ENCODE measurements at places on chromosomes 13 and 19.

DNA sequence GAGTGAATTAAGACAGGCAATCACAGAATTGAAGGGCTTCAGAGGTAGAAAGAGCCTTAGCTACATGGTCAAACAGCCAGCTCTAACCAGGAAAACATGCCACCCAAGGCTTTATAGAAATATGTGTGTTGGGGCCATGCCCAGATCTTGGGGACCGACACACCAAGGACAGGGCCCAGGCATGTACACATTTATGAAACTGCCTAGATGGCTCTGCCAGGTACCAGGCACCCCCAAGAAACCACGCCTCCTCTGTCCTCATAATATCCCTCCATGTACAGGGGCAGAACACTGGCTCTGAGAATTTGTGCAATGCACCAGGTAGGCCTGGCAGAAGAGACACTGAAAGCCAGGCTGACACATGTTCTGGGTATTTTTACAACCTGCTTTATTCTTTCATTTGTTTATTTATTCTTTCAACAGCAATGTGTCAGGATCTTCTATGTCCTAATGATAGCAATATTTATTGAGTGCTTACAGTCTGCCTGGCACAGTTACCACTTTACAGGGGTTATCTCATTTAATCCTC is 137.9 kb upstream of the LSM14A start:
- DNase-seq, result no peak

- DNase-seq, result no peak
Observed at GRCh38 chr19:52943884-52944643, 18.6 kb downstream of the ZNF816 start.

- DNase-seq, result no peak
Observed at GRCh38 chr19:44050740-44051649, 841 bp upstream of the ZNF223 start.

DNA sequence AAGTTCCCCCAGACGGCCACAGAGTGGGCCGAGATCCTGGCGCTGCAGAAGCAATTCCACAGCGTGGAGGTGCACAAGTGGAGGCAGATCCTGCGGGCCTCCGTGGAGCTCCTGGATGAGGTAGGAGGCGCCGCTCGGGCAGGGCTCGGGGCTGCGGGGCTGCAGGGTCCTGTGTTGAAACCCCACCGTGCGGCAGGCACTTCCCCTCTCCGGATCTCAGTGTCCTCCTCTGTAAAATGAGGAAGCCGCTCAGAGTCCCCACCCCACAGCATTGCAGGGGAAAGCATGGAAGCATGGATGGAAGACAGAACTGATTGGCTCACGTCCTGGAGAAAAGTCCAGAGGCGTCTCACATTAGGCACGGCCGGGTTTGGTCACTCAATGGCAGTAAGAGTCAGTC is 6.8 kb upstream of the SCN1B start:
- DNase-seq, result no peak

GRCh38 chr19:44939668-44940067 is 2.4 kb upstream of the APOC4 start:
- no peak for DNase-seq

DNA sequence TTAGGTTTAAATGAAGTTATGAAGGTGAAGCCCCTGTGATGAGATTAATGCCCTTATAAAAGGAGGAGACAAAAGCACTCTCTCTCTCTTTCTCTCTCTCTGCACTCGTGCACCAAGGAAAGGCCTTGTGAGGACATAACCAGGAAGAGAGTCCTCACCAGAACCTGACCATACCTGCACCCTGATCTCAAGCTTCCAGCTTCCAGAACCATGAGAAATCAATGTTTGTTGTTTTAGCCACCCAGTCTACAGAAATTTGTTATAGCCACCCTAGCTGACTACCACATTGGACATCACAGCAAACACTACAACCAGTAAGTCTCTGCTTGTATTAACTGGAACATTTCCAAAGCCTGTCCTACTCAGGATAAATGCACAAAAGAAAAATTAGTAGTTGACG is 34.7 kb upstream of the WDFY2 start:
- no peak for DNase-seq

DNA sequence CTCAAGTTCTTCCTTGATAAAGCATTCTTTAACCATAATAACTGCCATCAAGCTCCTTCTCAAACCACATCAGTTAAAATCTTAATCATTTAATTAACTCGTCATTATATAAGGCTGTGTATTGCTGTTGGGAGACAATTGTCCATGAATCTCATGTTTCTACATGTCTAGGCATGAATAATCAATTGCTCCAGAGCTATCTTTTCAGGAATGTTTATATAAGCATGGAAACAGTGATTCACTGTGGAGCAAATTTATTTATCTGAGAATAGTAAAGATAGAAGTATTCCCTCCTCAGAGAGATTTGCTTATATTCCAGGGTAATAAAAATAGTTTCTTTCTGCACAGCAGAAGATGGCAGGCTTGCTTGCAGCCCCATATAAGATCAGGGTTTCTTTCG is 71.1 kb downstream of the CBY2 start:
- DNase-seq, result no peak

DNA sequence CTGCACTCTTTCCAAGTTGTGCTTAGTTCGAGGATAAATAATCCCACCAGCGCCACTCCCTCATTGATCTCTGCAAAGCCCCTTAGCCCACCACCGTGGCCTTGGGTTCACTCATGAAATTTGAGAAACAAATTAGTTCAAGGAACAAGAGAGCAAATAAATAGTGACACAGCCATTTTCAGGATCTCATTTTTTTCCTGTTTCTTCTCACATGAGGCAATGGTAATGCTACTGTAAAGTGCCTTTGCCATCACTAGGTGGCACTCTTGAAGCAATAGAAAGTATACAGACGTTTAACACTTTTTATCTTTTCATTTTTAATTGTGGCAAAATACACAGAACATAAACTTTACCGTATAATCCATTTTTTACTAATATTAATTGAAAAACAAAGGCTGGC is 76.8 kb upstream of the ZNF835 start:
- DNase-seq, result no peak

GRCh38 chr13:74891610-74892009 is 590.4 kb downstream of the TBC1D4 start:
- DNase-seq, result no peak

- no peak for DNase-seq
Observed at GRCh38 chr19:4302243-4302640, at the start of gene TMIGD2. Gene TMIGD2 (minus strand): TSS chr19:4302389. CDS start chr19:4302385, 4 bp downstream.

GRCh38 chr13:75813323-75813722 is 177.2 kb downstream of the LMO7 start:
- no peak for DNase-seq

DNA sequence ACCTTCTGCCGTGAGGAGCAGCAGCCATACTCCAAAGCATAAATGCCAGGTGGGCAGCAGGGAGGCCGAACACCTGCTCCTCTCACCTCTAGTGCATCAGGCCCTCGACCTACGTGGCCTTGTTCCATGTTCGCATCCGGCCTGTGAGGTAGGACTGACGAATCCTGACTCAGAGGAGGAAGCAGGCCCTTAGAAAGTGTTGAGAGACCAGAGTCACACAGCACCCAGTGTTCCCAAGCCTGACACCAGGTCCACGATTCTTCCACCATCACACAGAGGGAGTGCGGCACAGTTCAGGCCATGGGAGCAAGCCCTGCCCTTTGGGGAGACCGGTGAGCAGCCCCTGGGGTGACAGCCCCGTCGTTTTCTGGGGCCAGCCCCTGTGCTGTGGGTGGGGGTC is 14.7 kb downstream of the ATP12A start:
- no peak for DNase-seq

- DNase-seq, result no peak
Observed at GRCh38 chr13:73000027-73000674, 58.7 kb upstream of the KLF5 start.

- peak; percentile 90 for DNase-seq
Observed at GRCh38 chr19:34274827-34275625, 20.7 kb downstream of the GARRE1 start.

- no peak for DNase-seq
Observed at GRCh38 chr13:35996360-35996759, 134.8 kb downstream of the DCLK1 start.

GRCh38 chr13:39148513-39148961 is 110.3 kb downstream of the NHLRC3 start:
- DNase-seq, result peak; percentile 94

GRCh38 chr19:49679771-49680413 is 2.8 kb downstream of the PRMT1 start:
- DNase-seq, result no peak

GRCh38 chr13:100735494-100735893 is 60.9 kb upstream of the TMTC4 start:
- DNase-seq, result no peak

DNA sequence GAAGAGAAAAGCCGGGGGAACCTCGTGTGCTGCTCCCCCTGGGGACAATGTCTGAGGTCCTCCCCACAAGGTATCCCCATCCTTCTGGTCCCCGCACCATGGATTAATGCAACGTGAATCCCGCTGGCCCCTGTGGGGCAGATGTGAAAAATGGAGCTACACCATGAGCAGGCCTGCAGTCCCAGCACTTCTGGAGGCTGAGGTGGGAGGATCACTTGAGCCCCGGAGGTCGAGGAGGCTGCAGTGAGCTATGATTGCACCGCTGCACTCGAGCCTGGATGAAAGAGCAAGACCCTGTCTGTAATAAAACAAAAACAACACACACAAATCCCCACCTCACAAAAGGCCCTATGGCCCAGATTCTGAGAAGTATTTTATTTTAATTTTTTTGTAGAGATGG is 1.2 kb upstream of the CFD start:
- no peak for DNase-seq

DNA sequence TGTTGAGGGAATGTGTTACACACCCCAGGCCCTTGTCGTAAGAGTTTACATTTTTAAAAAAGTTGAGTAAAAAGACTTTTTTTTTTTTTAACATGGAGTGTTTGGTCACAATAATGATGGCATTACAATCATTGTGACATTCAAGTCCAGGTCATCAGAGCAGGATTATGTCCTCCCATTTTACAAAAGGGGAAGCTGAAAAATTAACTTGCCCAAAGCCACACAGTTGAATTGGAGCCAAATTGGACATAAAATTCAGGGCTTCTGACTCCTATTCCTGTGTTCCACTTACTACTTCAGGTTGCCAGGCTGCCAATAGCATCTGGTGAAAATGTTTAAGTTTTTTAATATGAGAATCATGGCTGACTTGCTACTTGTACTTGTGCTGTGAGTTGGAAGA is 49.3 kb downstream of the DLEU7 start:
- no peak for DNase-seq

DNA sequence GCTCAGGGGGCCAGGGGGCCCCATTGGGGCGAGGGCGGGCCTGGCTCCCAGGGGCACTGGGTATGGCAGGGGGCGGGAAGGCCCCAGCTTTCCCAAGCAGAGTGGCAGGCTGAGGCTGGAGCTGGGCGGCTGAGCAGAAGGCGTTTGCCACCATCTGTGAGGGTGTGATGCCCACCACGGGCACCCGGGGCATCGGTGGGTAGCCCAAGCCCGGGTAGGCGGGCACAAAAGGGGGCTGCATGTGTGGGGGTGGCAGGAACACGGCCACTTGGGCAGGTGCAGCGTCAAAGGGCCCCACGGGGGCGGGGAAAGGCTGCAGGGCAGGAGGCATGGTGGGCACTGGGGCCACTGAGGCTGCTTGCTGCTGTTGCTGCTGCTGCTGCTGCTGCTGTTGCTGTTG is 22.8 kb downstream of the NUMBL start:
- DNase-seq, result no peak

DNA sequence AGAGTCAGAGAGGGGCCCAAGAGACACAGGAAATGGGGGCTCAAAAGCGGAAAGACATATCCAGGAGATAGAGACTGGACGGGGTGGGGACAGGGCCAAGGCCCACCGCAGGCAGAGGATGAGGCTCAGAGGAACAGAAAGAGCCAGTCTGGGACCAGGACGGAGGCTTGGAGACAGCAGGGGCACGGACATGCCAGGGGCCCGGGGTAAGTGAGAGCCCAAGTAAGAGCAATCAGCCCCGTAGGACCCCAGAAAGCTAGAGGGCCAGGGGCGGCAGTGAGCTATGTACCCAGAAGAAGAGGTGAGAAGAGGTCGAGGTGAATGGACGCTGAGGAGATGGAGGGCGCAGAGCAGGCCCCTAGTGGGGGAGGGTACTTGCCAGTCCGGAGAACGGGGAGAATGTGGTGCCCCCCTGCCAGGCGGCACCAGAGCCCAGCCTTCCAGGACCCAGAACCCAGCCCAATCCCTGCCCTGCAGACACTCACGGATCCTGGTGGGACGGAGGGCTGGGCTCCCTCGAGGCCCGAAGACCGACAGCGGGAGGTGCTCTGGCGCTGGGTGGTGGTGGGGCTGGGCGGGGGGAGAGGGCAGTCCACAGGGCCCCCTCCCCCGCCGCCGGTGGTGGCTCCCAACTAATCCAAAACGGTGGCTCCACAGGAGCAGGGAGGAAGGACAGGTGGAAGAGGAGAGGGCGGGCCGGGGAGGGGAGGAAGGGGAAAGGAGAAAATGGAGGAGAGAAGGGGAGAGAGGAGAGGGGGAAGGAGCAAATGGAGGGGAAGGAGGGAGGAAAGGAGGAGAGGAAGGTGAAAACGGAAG is 1.0 kb downstream of the GRIK5 start:
- DNase-seq, result no peak

DNA sequence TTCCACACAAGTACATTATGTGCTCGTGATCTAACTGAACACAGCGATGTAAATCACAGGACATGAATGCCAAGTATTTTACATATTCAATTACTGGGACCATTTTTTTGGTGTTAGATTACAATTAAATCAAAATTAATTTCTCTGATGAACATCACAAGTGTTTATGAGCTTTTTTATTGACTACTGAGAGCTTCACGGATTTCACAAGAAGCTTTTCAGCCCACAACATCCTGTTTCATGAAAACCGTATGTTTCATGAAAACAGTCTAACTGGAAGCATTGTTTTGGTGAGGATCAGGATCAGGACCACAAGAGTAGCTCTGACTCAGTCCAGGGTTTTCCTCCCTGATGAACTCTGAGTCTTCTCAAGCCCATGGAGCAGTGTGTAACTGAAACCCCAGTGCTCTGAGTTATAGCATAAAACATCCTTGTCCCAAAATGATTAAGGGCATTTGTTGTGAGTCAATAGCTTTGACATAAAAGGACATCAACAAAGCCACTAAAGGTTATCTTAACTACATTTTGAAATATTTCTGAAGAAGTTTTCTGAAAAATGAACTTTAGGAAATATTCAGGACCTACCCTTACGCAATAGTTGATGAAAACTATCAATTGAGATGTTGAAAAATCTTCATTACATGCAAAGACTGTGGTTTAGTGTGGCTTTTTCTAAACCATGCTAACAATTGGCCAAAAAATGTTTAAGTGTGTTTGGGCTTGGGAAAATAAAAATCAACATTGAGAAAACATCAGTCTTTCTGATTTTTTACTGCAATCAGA is 49.3 kb downstream of the UFM1 start:
- no peak for DNase-seq

GRCh38 chr13:50761406-50761805 is 82.1 kb downstream of the DLEU7 start:
- DNase-seq, result no peak

Measured in astrocyte of the cerebellum (primary cell).